D721Med (cell line): ENCODE measurements at places on chromosomes 16 and 17.

- no peak for DNase-seq
Observed at GRCh38 chr16:61813339-61813738, 222.9 kb downstream of the CDH8 start.

GRCh38 chr17:17075125-17075781 is 33.0 kb downstream of the MPRIP start:
- DNase-seq, result no peak

- no peak for DNase-seq
Observed at GRCh38 chr17:3896108-3896967, 3.5 kb upstream of the CAMKK1 start.

DNA sequence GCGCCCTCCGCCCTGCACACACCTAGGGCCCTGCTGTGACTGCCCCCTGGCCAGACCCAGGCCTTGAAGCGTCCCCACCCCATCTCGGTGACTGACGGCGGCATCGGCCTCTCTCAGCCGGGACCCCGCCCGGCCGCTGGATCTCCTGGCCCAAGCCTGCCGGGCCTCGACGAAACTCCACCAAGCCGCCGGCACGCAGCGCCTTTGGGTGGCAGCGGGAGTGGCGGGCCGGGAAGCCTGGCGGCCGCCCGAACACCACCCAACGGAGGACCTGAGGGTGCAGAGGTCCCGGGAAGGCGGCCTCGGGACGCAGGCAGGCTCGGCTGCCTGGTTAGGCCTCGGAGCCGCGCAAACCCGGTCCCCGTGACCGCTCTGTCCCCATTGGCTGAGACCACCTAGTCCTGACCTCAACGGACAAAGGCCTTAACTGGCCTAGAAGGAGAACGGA is 12.0 kb upstream of the TMEM97 start:
- no peak for DNase-seq

DNA sequence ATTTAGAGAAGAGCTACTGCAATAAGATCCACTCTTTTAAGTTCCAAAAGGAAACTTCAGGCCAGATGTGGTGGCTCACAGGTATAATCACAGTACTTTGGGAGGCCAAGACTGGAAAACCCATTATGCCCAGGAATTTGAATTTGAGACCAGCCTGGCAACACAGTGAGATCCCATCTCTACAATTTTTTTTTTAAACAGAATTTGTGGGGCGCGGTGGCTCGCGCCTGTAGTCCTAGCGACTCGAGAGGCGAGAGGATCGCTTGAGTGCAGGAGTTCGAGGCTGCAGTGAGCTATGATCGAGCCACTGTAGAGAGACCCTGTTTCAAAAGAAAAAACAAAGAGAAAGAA is 793 bp downstream of the COG7 start:
- DNase-seq, result no peak
